ENCODE measurements at places on chromosomes 5 and 9. TPM values are rescaled to one million over a fixed set of nuclear protein-coding genes. Genes with fewer than 3 reads are reported as not detected.

SVEP1 gene
- 1.3 TPM for total RNA-seq

GRCh38 chr5:51488803-51489642 is 105.8 kb downstream of the ISL1 start:
- DNase-seq, result no peak

DNA sequence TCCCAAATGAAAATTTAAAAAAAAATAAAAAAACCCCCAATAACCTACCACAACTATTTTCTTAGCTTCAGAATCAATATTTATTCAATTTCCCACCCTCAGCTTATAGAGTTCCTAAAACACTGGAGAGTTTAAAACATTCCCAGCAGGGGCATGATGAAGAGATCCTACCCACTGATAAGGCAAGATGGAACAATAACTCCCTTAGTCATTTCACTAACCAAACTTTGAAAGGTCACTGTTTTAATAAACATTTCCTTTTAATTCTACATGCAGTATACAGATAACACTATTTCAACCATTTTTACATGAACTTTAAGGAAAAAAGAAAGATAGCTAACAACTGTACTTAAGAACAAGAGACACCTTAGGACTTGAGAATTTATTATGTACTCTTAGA is 34.9 kb upstream of the ACOT12 start:
- no peak for DNase-seq

DNA sequence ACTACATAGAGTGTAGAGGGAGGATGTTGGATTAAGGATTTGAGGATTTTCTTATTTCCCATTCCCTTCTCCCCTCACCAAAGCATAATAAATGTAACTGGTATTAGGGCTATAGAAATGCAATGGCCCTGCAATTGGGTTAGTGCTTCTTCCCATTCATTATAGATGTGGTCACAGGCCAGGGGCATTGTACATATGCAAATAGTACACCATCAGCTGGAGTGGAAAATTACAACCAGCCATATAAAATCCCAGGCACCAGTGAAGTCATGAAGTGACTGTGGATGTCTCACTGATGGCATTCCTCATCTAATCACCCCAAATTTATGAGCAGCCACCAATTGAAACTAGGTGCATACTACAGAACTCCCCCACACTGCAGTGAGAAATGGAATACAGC is 105.9 kb downstream of the PLK2 start:
- DNase-seq, result no peak

DNA sequence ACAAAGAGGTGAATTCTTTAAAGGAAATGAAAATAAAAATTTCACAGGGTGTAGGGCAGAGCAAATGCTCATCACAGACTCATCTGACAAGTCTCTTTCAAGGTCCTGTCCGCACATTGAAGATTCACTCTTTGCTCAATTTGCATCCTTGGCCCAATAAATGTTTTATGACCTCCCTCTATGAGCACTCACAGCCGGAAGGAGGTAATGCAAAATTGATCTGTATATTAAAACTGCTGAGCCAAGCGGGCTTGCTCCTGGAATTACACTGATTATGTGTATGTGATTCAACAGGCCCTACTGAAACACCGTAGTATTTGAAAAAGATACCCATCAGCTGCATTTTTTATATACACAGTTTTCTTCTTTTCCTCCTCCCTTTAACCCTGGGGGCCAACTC is 246.8 kb downstream of the IZUMO3 start:
- no peak for DNase-seq

Data from Daoy (cell line).